ENCODE measurements at places on chromosomes 6 and 20.

DNA sequence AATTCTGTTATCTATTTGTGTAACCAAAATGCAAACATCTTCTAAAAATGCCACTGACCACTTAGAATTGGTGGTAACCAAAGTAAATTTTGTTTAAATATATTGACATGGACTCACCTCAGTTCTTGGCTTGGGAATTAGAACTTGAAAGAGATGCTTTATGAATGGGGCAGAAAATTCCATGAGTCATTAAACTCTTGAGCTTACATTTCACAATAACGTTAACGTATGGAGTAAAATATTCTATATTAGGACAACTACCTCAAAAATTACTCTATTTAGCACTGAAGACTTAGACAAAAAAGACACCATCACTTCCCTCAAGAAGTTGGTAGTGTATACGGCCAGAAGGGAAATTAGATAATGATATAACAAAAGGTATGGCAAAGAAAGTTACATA is 752.2 kb upstream of the MARCKS start:
- DNase-seq, result no peak

- no peak for DNase-seq
Measured at GRCh38 chr6:105014954-105015353, 58.0 kb downstream of the LIN28B start.

DNA sequence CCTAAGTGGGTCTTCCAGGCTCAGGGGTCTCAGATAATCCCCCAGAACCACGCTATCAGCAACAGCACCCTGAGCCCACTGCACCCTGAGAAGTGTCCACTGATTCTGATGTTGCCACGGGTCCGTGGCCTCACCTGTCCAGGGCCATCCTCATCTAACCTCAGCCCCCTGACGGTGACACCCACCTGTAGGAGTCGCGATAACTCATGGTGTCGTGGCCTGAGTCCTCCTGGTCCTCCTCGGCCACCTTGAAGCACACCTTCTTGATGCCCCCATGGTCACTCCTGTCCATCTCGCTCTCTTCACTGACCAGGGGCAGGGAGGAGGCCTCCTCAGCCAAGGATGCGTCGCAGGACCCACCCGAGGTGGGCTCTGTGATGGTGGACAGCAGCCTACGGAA is 182.1 kb downstream of the PREX1 start:
- DNase-seq, result no peak

- DNase-seq, result no peak
Measured at GRCh38 chr20:63893999-63894357, 948 bp upstream of the DNAJC5 start.

- no peak for DNase-seq
Measured at GRCh38 chr20:56956534-56956933, 309.9 kb downstream of the BMP7 start.

GRCh38 chr6:43939281-43940070 is 169.5 kb downstream of the VEGFA start:
- DNase-seq, result no peak

DNA sequence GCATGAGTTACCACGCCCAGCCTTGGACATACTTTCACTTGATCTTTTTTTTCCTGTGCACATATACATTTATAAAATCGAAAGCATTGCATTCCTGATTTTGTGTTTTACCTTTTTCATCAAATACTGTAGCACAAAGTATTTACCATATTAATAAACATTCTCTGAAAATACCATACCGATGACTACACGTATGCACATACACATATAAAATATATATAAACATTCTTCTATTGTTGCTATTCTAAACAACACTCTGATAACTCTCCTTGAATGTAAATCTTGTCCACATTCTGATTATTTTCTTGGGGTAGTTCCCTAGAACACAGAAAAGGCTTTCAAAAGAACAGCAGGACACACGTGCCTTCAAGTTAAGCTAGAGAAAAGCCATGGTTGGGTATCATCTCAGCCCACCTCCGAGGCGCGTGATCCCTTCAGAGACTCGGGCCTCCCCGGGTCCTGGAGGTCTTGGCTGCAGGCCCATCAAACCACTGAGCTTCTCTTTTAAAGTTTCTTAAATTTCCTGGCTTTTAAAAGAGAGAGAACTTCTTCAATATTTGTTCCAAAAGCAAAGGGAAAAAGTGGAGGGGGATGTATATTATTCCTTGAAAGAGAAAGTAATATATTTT is 198.1 kb downstream of the MYLK4 start:
- no peak for DNase-seq

DNA sequence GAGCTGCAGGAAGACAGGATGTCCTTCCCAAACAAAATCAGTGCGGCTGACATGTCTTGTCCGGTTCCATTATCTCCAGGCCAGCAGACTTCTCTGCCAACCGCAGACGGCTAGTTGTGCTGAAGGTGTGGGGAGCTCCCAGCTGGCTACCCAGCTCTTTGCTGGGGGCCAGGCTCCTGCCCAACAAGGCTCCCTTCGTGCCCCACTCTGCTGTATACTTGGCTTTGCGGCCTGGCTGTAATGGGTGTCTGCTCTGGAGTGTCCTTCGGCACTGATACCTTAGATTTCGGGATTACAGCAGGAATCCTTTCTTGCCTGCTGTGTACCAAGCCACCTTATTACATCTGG is 48.7 kb upstream of the IRF4 start:
- no peak for DNase-seq

DNA sequence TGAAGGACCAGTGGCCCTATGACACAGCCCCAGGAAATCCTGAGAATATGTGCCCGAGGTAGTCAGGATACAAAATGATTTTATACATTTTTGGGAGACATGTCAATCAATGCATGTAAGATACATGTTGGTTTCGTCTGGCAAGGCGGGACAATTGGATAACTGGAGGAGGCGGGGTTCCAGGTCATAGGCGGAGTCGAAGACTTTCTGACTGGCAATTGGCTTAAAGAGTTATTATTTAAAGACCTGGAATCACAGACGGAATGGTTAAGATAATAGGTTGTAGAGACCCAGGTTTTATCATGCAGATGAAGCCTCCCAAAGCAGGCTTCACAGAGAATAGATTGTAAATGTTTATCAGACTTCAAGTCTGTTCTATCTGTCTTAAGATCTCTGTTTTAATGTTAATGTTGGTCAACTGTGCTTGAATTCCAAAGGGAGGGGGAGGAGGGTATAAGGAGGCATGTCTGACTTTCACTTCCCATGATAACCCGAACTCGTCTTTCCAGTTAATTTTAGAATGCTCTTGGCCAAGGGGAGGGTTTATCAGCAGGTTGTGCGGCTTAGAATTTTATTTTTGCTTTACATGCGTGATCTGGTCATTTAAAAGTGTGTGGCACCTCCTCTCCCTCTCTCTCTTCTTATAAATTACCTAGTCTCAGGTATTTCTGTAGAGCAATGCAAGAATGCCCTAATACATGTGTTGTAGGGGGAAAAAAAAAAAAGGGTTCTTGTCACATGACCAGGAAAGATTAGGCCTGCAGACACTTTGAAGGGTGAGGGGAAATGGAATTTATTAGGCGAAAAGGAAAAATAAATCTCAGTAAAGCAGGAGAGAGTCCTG is 230.7 kb downstream of the NFATC2 start:
- no peak for DNase-seq

DNA sequence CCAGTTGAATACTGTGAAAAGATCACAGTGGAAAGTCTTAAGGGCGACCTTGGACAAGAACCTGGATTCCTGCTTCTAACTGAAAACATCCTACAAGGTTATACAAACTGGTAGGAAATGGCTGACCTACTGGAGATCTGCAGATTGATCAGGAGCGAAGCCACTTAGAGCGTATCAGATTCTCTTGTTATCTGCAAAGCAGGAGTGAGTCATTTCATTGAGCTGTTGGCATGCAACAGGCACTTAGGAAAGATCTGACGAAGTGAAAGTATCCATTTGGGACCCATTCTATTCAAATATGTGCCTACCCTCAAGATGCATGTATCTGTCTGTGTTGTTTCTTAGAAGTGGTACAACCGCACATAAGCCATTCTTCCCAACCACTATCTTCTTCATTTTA is 131.2 kb upstream of the RIN2 start:
- DNase-seq, result no peak

DNA sequence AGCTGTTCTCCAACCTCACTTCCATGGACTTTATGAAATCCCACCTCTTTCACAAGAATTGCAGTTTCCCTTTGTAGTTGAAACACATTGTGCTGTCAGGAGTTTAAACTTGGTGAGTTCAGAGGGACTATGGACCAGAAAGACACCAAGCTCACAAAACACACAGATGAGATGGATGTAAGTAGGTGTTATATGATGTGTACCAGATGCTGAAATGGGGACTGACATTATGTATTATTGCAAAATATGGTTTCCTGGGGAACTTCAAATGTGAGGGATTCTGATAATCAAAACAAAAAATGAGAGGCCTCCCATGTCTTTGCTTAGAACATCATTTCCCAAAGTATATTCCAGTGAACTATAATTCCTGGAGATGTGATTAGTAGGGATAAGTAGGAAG is 401.1 kb upstream of the ARID1B start:
- DNase-seq, result no peak

- DNase-seq, result no peak
Measured at GRCh38 chr20:36881888-36882287, 6.0 kb downstream of the TLDC2 start.

GRCh38 chr6:54308289-54308985 is at the start of gene TINAG:
Gene TINAG (plus strand): TSS chr6:54308441. CDS start chr6:54308551, 110 bp downstream.
- DNase-seq, result no peak

- DNase-seq, result no peak
Measured at GRCh38 chr6:125662296-125662695, 87.1 kb upstream of the HEY2 start.

- DNase-seq, result no peak
Measured at GRCh38 chr6:165930668-165931214, 236.9 kb downstream of the TBXT start.

DNA sequence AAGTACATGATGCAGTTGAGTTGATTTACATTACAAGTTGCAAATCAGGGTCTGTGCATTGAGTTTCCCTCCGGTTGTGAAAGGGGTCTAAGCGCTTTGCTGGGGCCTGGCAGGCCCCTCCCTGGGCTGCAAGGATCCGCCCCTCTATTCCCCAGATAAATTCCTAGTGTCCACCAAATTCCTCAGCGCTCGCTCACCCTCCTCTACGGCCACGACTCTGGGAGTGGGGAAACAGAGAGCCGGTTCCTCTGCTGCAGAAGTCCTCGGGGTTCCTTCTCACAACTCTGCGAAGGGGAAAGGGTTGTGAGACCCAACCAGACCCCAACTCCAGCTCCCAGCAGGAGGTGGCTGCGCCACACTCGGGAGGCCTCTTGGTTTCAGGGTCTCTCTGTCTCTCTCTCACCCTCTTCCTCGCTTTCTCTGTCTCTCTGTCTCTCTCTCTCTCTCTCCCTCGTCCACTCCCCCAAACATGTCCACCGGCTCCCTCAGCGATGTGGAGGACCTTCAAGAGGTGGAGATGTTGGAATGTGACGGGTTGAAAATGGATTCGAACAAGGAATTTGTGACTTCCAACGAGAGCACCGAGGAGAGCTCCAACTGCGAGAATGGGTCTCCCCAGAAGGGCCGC is at the start of gene TCF21:
Gene TCF21 (plus strand): TSS at position 185 of the 628 bp plus-strand sequence. CDS start 285 bp downstream, at position 470.
- no peak for DNase-seq
